CD8-positive, alpha-beta memory T cell (primary cell): ENCODE measurements at places on chromosomes 1 and 21.

- no peak for DNase-seq
Measured at GRCh38 chr1:178595491-178595890, 82.6 kb downstream of the TEX35 start.

GRCh38 chr1:154463512-154463990 is 38.5 kb upstream of the TDRD10 start:
- peak; percentile 51 for DNase-seq

- no peak for DNase-seq
Measured at GRCh38 chr1:151238467-151238739, 16.1 kb upstream of the PSMD4 start.

GRCh38 chr1:33342041-33342723 is 21.3 kb upstream of the A3GALT2 start:
- DNase-seq: no peak

- peak; percentile 87 for DNase-seq
Measured at GRCh38 chr1:17011439-17012307, at the start of gene ATP13A2. Gene ATP13A2 (minus strand): TSS chr1:17011928. CDS start chr1:17011738, 190 bp downstream.

DNA sequence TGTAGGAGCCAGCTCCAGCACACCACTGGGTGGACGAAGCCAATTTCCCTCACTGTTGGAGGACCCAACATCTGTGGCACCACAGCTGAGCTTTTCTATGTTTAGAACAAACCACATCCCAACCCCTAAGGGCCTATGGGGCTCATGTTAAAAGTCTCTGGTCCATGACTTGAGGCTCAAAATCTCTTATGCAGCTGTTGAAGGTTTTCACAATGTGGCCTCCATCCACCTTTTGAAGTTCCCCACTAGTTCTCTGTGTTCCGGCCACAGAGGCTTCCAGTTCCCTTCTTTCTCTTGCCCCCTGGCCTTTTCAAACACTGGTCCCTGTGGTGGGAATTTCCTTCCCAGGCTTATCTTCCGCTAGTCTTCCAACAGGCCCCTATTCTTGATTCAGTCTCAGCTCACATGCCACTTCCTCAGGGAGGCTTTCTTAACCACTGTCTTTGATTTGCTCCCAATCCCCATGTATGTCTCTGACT is 3.9 kb upstream of the IFNLR1 start:
- DNase-seq: no peak

- DNase-seq: no peak
Measured at GRCh38 chr21:38249256-38249655, 7.5 kb upstream of the KCNJ15 start.

DNA sequence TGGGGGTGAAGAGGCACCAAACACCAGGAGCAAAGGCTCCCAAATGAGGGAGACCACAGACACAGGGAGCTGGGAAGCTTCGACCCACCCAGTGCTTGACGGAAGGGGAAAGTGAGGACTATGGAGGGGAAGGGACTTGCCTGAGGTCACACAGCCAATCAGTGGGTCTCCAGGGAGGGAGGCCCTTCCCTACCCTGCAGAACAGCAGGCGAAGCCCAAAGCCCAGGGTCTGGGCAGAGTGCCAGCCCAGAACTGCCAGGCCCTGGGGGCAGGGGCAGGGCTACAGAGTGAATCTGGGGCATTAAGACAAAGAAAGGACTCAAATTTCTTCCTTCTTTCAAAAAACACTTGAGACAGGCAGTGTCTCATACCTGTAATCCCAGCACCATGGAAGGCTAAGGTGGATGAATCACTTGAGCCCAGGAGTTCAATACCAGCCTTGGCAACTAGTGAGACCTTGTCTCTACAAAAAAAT is 45.5 kb upstream of the ECE1 start:
- no peak for DNase-seq
